ENCODE measurements at places on chromosomes 2 and 18.

DNA sequence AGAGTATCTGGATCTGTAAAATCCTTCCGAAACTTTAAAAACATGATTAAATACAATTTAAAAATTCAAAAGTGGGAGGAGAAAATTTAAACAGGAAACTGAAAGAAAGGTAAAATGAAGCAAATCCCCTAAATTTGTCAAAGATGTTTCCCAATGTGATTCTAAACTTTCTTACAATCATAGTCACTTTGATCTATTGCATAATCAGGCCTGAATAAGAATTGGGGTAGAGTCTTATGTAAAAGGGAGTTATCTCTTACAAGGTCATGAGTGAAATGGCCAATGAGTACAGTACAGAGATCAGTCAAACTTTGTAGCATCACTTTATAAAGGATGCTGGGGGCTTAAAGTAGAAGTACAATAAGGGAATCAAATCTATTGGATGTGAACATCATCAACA lies 1657.7 kb upstream of the CELF4 start:
- no peak for DNase-seq

GRCh38 chr2:100413571-100413970 lies 3.9 kb downstream of the CHST10 start:
- no peak for DNase-seq

DNA sequence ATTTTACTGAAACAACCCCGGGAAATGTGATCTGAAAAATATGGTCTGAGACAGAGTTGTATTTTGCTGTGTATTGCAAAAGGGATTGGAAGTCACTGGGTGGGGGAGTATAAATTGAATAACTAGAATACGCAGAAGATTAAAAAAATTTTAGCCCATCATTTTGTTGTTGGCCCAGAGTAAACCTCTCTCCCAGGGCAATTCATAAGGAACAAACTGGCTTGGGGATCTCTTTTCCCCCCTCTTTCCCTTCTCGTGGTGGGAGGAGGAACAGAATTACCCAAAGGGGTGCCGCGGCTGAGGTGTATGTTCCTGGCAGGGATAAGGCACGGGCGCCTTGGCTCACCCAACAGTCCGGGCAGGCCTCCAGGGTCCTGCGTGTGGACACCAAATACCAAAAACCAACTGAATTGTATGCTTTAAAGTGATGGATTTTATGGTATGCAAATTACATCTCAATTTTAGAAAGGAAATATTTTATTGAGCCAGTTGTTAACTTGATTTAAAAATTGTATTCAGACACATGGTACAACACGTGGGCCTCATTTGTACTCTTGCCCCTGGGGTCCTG lies 121.2 kb upstream of the SPRED2 start:
- no peak for DNase-seq

- DNase-seq: no peak
Observed at GRCh38 chr2:200467806-200468681, 41.8 kb downstream of the KCTD18 start.

GRCh38 chr2:165289069-165289468 lies 49.9 kb downstream of the SCN2A start:
- DNase-seq: no peak

- DNase-seq: no peak
Observed at GRCh38 chr2:29567906-29568520, 353.4 kb downstream of the ALK start.

Data from stimulated activated CD4-positive, alpha-beta T cell treated with anti-CD3 and anti-CD28 coated beads, Interleukin-1b, Interleukin-23, amount 100 ng/mL, for 1 hour (primary cell).